ENCODE measurements at places on chromosomes 13 and 19.

- H3K4me3 ChIP-seq: no peak overlapping the region
- no peak for DNase-seq
- no peaks in the 10 kb centered on the region for H3K27me3 ChIP-seq
- no peaks in the 10 kb centered on the region for H3K4me1 ChIP-seq
- no peaks in the 10 kb centered on the region for H3K36me3 ChIP-seq
These were observed 8.0 kb downstream of the RPL36 start for GRCh38 chr19:5697890-5698634.

GRCh38 chr13:113428469-113428865, 24.8 kb downstream of the ADPRHL1 start:
- H3K27ac ChIP-seq: no peak overlapping the region
- no peak for DNase-seq
- H3K36me3 ChIP-seq: no peaks in the 10 kb centered on the region
- H3K4me3 ChIP-seq: no peak overlapping the region
- peaks cover 5% of the 10 kb centered on the region for H3K4me1 ChIP-seq
- H3K27me3 ChIP-seq: no peaks in the 10 kb centered on the region

GRCh38 chr13:80363890-80364503, 23.1 kb upstream of the SPRY2 start:
- H3K27me3 ChIP-seq: no peaks in the 10 kb centered on the region
- DNase-seq: no peak
- no peak overlapping the region for H3K4me3 ChIP-seq
- H3K4me1 ChIP-seq: no peaks in the 10 kb centered on the region
- no peak overlapping the region for H3K27ac ChIP-seq
- no peaks in the 10 kb centered on the region for H3K36me3 ChIP-seq

- H3K4me3 ChIP-seq: no peak overlapping the region
- no peak for DNase-seq
- no peak overlapping the region for H3K27ac ChIP-seq
- H3K36me3 ChIP-seq: no peaks in the 10 kb centered on the region
These were observed 12.6 kb upstream of the GARRE1 start for GRCh38 chr19:34241513-34242337.

GRCh38 chr19:57421037-57421436, 10.1 kb downstream of the ZNF17 start:
- H3K4me3 ChIP-seq: no peak overlapping the region
- no peaks in the 10 kb centered on the region for H3K4me1 ChIP-seq
- H3K36me3 ChIP-seq: no peaks in the 10 kb centered on the region
- H3K27ac ChIP-seq: no peak overlapping the region
- no peaks in the 10 kb centered on the region for H3K27me3 ChIP-seq
- DNase-seq: no peak

DNA sequence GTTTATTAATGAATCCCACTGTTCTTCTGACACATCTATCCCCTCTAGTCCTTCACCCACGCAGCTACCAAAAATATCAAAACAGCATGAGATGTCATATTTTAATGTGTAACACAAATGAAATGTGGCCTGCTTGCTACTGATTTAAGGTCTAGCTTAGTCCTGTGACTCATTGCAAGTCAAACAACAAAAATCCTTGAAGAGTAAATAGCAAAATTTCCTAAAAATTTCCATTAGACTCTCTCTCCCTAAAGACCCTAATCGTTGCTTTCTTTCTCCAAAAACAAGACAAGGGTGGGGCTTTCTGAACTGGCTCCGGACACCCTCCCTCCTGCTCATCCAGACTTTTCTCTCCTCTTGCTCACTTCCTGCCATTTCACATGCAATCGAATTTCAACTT, 99.9 kb upstream of the IPO5 start:
- H3K4me3 ChIP-seq: no peak overlapping the region
- no peaks in the 10 kb centered on the region for H3K36me3 ChIP-seq
- no peak overlapping the region for H3K27ac ChIP-seq
- no peaks in the 10 kb centered on the region for H3K4me1 ChIP-seq
- DNase-seq: no peak

- no peak within 1 kb of the TSS for H3K27ac ChIP-seq
- H3K4me3 ChIP-seq: no peak within 1 kb of the TSS
- H3K36me3 ChIP-seq: no peaks in the 10 kb centered on the region
- H3K27me3 ChIP-seq: no peaks in the 10 kb centered on the region
- peaks cover 14% of the 10 kb centered on the region for H3K4me1 ChIP-seq
These were observed at the start of gene GDF15 for GRCh38 chr19:18385675-18386542. GDF15 (plus strand) TSS chr19:18386158; CDS start chr19:18386190, 32 bp downstream.

DNA sequence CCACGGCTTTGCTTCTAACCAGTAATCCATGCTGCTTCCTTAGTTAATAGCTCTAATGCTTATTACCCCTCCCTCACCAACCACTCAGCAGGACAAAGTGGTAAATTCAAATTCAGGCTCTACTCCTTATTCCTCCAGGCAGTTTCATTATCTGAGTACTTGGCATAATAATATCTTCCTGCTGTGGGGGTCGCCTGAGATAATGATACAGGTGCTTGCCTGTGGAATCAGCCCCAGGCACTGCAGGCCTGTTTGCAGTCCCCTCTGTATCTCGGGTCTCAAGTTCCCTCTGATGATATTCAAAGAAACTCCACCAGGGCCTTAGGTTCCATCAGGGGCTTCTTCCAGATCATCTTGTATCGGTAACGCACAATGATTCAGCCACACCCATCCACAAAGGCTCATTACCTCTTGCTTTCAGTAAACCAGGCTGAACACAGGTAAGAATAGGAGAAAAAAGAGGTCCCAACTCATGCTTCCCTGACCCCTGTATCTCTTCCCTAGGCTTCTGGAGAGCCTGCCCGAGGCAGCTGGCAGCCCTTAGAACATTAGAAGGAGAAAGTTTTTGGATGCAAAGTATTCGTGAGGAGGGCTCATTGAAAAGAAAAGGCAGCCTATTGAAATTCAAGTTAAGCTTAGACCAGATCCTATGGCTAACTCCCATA, 14.3 kb upstream of the FOXO1 start:
- H3K27ac ChIP-seq: no peak overlapping the region
- H3K27me3 ChIP-seq: no peaks in the 10 kb centered on the region
- H3K4me1 ChIP-seq: no peaks in the 10 kb centered on the region
- H3K36me3 ChIP-seq: no peaks in the 10 kb centered on the region
- DNase-seq: no peak
- H3K4me3 ChIP-seq: no peak overlapping the region

DNA sequence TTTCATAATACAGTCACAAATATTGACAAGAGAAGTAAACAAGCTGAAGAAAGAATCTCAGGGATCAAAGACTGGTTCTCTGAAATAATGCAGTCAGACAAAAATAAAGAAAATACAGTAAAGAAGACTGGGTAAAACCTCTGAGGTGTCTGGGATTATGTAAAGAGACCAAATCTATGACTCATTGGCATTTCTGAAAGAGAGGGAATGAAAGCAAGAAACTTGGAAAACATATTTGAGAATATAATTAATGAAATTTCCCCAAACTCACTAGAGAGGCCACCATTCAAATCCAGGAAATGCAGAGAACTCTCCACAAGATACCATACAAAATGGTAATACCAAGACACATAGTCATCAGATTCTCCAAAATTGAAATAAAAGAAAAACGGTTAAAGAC, 53.0 kb upstream of the GPC6 start:
- no peak overlapping the region for H3K4me3 ChIP-seq
- H3K27me3 ChIP-seq: no peaks in the 10 kb centered on the region
- no peaks in the 10 kb centered on the region for H3K36me3 ChIP-seq
- no peak for DNase-seq
- H3K4me1 ChIP-seq: no peaks in the 10 kb centered on the region

GRCh38 chr13:99693852-99694611, 192.8 kb downstream of the TM9SF2 start:
- no peaks in the 10 kb centered on the region for H3K27me3 ChIP-seq
- DNase-seq: no peak
- no peak overlapping the region for H3K27ac ChIP-seq
- H3K36me3 ChIP-seq: no peaks in the 10 kb centered on the region
- no peak overlapping the region for H3K4me3 ChIP-seq

DNA sequence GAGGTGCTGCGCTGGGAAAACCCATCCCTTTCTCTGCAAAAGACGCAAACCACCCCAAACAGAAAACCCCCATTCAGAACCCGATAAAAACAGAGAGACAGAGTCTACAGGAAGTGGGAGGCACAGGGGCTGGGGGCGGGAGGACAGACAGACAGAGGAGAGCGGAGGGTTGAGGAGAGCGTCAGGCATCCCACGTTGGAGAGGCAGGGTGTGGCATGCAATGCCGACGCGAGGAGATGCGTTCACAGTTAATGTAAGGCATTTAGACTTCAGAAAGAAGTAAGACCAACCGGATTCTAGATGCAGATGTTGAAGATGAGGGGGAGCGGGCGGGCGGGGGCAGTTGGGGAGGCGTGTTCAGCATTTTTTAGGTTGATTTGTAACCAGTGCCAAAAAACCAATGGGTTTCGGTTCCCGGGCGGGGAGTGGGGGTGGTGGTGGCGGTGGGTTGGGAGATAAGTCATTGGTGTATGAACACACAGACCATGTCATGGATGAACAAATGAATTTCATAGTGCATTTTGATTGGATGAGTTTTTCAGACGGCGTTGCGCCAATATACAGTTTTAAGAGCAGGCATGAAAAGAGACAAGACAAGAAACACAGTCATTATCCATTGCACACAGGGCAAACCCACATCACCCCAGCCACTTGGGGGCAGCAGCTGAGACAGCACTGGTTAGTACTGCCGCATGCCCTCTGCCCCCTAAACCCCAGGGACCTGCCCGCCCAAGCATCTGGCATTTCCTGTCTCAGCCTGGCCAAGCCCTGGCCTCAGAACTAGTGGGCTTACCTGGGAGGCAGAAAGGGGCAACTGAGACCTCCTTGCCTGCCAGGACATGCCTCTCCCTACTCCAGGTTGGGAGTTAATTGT, 91.3 kb downstream of the IER2 start:
- H3K27ac ChIP-seq: no peak overlapping the region
- no peak overlapping the region for H3K4me3 ChIP-seq
- H3K36me3 ChIP-seq: no peaks in the 10 kb centered on the region
- no peak for DNase-seq

GRCh38 chr19:33660410-33661124, 38.8 kb downstream of the CHST8 start:
- H3K27ac ChIP-seq: no peak overlapping the region
- H3K36me3 ChIP-seq: no peaks in the 10 kb centered on the region
- no peaks in the 10 kb centered on the region for H3K4me1 ChIP-seq
- H3K4me3 ChIP-seq: no peak overlapping the region

DNA sequence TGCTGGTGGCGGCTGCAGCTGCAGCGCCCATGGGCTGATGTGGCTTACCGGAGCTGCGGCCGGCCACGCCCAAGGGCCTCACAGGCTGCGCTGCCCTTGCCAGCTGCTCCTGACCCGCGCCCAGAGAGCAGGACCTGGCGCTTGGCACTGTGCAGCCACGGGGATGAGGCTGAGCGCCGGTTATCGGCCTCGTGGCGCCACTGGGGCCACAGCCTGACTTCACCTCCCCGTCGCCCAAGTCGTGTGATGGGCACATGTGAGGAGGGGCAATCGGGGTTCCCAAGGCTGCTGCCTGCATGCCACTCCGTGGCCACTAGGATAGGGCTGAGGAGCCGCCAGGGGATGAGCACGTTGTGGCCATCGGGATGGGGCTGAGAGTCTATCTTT, 77.2 kb upstream of the PABPC3 start:
- H3K27ac ChIP-seq: no peak overlapping the region
- peak; percentile 23 for DNase-seq
- H3K27me3 ChIP-seq: no peaks in the 10 kb centered on the region
- H3K4me1 ChIP-seq: no peaks in the 10 kb centered on the region
- H3K36me3 ChIP-seq: no peaks in the 10 kb centered on the region

DNA sequence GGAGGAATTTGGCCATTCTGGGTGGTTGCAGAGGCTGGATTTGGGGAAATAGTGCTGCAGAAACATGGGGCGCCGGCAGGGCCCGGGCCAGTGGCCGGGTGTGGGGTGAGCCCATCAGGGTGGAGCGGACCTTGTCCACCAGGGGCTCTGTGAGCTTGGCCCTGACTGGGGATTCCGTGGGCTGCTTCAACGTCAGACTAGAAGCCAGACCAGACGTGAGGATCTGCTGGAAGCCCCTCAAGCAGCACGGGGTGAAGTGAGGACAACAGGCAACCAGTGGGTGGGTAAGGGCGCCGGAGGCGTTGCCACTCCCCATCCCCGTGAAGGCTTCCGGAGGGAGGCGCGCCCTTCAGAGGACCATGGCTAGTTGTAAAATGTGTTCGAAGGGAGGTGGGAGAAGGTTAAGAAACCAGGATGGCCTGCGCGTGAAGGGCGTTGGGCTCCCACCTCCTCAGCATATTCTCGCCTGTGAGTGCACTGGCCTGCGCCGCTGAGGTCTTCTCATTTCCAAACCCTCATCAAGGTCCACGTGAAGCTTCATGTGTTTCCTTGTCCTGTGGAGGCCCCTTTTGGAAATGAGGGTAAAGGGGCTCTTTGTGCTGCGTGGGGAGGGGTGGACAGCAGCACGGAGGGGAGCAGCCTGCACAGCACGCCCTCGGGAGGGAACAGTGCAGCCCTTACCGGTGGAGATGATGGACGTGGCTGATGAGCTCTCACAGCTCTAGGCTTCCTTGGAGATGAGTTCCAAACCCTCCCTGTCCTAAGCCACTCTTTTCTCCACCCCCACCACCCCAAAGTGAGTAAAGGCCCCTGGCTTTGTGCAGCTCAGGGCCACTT, 8.3 kb downstream of the TEX29 start:
- no peaks in the 10 kb centered on the region for H3K36me3 ChIP-seq
- no peaks in the 10 kb centered on the region for H3K4me1 ChIP-seq
- H3K27me3 ChIP-seq: no peaks in the 10 kb centered on the region
- H3K27ac ChIP-seq: no peak overlapping the region

- H3K36me3 ChIP-seq: no peaks in the 10 kb centered on the region
- no peaks in the 10 kb centered on the region for H3K27me3 ChIP-seq
- H3K27ac ChIP-seq: no peak overlapping the region
- H3K4me3 ChIP-seq: no peak overlapping the region
These were observed 15.8 kb upstream of the NPAS1 start for GRCh38 chr19:47003611-47004465.

- H3K36me3 ChIP-seq: no peaks in the 10 kb centered on the region
- no peak overlapping the region for H3K4me3 ChIP-seq
- H3K27me3 ChIP-seq: no peaks in the 10 kb centered on the region
- no peaks in the 10 kb centered on the region for H3K4me1 ChIP-seq
- DNase-seq: no peak
These were observed 23.0 kb downstream of the ATP4B start for GRCh38 chr13:113635048-113635420.

GRCh38 chr13:103349211-103349980, 283.2 kb upstream of the SLC10A2 start:
- no peak overlapping the region for H3K4me3 ChIP-seq
- no peaks in the 10 kb centered on the region for H3K27me3 ChIP-seq
- no peaks in the 10 kb centered on the region for H3K36me3 ChIP-seq
- DNase-seq: no peak

GRCh38 chr19:33840783-33841182, 44.1 kb downstream of the KCTD15 start:
- H3K27ac ChIP-seq: no peak overlapping the region
- no peaks in the 10 kb centered on the region for H3K4me1 ChIP-seq
- DNase-seq: no peak
- no peaks in the 10 kb centered on the region for H3K36me3 ChIP-seq

GRCh38 chr19:42370626-42371175, 19.4 kb downstream of the CNFN start:
- H3K4me1 ChIP-seq: no peaks in the 10 kb centered on the region
- H3K36me3 ChIP-seq: no peaks in the 10 kb centered on the region
- H3K27ac ChIP-seq: no peak overlapping the region
- H3K4me3 ChIP-seq: no peak overlapping the region

GRCh38 chr13:85564598-85564997, 234.6 kb downstream of the SLITRK6 start:
- H3K4me3 ChIP-seq: no peak overlapping the region
- H3K27me3 ChIP-seq: no peaks in the 10 kb centered on the region
- no peaks in the 10 kb centered on the region for H3K4me1 ChIP-seq
- DNase-seq: no peak
- no peaks in the 10 kb centered on the region for H3K36me3 ChIP-seq

- no peaks in the 10 kb centered on the region for H3K4me1 ChIP-seq
- no peaks in the 10 kb centered on the region for H3K27me3 ChIP-seq
- no peak for DNase-seq
- H3K36me3 ChIP-seq: no peaks in the 10 kb centered on the region
- no peak overlapping the region for H3K4me3 ChIP-seq
- H3K27ac ChIP-seq: no peak overlapping the region
These were observed 62.3 kb upstream of the PARP4 start for GRCh38 chr13:24574847-24575246.

All from testis (tissue), 5 donors.